ENCODE measurements at places on chromosomes 5 and 9.

- peak; percentile 44 for DNase-seq
These were observed 82.7 kb downstream of the HSD17B3 start for GRCh38 chr9:96219026-96219899.

DNA sequence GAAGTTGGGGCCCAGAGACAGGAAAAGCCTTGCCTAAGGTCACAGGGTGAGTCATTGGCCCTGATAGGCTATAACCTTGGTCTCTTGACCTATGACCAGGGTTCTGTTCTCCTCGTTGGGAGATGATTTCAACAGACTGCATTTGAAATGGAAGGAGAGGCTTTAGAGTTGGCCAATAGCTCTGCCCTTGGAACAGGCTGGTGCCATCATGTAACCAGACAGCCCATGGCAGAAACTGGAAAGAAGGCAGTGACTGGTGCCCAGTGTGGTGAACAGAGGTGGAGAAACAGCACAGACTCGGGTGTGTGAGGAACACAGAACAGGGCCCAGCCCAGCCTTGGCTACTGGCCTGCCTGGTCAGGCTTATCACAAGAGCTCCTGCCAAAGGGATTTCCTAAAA is 109.8 kb upstream of the SLC25A48 start:
- no peak for DNase-seq

DNA sequence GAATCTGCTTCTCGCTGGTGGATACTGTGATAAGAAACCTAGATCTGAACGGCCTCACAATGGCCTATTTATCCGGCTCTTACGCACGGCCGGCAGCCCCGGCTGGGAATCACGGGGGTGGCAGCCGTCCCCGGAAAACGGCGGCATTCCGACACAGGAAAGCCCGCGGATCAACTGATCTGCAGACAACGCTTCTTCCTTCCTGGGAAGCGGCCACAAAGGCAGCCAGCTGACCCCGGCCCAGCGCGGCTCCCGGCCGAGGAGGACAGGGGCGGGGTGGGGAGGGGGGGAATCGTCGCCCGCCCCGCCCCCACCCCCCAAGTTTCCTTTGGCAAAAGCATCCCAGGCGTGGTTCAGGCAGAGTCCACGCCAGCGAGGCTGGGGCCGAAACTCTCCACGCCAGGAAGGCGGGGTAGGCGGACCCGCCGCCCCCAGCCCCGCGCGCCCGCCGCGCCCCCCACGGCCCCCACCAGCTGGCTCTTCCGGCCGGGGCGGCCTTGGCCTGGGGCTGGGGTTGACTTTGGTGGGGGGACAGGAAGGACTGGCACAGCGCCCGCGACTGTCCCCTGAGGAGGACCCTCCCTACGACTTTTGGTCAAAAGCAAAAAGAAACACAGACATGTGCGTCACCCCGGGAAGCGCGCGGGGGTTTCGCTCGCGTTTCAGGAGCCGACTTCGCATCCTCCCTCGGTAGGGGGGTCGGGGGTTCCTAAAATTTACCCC is 247.7 kb upstream of the ANKRD55 start:
- DNase-seq, result peak; percentile 47

GRCh38 chr5:135881244-135881643 is 14.4 kb downstream of the IL9 start:
- no peak for DNase-seq

DNA sequence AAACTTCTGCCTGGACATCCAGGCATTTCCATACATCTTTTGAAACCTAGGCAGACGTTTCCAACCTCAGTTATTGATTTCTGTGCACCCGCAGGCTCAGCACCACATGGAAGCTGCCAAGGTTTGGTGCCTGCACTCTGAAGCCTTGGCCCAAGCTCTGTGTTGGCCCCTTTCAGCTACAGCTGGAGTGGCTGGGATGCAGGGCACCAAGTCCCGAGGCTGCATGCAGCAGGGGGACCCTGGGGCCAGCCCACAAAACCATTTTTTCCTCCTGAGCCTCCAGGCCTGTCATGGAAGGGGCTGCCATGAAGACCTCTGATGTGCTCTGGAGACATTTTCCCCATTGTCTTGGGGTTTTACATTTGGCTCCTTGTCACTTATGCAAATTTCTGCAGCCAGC is 49.9 kb downstream of the NFX1 start:
- DNase-seq, result no peak

DNA sequence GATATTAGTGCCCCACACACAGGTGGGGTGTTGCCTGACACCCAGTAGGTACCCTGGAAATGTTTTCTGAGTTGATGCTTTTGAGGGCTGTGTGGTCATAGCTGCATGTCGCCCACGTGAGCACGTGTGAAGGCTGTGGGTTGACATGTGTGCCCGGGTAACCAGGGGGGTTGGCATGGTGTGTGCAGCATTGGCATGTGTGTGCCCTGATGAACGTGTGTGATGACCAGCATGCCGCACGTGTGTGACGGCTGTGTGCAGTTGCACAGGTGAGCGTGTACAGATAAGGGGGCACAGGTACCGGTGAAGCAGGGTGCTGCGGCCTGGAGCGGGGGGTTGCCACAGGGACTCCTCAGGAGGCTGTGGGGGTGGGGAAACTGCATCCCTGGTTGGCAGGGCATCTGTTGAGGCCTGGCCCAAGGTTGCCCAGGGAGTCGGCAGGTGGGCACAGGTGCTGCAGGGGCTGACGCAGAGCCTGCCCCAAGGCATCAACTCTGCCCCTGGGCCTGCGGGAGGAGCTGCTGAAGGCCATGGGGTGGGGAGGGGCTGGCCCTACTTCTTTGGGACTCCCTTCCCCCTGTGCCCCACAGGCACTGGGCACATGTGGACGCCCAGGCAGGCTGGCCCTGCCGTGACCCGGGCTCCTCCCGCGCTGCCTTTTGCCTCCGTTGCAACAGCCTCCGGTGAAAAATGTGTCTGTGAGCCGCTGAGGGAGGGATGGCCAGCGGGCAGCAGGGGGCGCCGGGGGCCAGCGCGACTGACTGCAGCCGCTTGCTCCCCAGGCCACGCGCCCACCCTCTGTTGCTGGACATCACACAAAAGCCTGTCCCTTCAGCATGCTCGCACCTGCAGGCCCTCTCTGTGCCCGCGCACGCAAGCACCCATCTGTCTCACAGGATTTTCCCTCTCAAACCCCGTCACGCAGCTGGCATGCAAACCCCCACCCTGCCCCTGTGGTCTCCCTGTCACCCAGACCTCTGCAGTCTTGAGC is 2.2 kb downstream of the UNC5A start:
- DNase-seq, result no peak

DNA sequence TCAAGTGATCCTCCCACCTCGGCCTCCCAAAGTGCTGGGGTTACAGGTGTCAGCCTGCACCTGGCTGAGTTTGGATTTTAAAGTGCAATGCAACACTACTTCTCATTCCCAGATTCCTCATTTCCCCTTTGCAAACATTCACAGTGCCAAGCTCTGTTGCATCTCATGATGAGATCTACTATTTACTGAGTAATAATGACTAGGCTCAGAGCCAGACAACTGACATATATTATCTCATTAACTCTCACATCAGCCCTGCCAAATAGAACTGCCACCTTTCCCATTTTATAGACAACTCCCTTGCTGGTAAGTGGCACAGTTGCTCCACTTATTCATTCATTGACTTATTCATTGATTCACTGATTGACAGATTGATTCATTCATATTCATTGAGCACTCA is 7.0 kb downstream of the PDE6A start:
- DNase-seq, result no peak

DNA sequence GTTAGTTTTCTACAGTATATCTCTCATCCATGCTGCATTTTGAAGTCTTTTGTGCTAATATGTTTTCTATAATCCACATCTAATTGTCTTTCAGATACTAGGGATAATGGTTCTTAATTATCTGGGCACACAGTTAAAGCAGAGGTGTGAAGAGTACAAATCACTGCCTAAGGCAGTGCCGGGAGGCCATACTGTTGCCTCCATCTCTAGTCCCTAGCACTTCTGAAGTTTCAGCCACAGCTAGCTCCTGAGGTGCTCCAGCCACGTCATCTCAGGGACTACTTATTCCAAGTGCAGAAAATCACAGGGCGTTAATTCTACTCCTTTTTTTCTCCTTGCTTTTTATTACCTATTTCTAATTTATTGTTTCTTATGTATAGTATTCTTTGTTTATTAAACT is 760.0 kb upstream of the FAM174A start:
- DNase-seq, result no peak

GRCh38 chr9:89817151-89817950 is 212.5 kb downstream of the GADD45G start:
- no peak for DNase-seq

GRCh38 chr9:5843794-5844471 is 11.0 kb upstream of the ERMP1 start:
- DNase-seq, result no peak

GRCh38 chr5:27328480-27328879 is 290.1 kb upstream of the CDH9 start:
- no peak for DNase-seq
